8988T (cell line): ENCODE measurements at places on chromosomes 12 and 14.

DNA sequence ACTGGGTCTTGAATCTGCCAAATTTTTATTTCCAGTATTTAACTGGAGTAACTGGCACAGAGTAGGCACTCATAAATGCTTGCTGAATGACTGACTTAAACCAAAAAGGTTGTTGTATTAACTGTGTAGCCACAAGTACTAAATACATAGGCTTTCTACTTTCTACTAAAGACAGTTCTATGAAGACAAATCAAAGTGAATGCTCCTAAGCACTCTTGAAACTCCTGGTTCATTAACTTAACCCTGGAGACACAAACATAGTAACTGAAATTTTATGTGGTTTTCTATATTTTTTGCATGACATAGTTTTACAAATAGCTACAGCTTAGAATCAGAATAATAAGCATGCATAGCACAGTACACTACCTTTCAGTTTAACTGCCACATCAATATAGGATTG lies 70.4 kb downstream of the TXNDC16 start:
- no peak for DNase-seq

- DNase-seq, result no peak
Observed at GRCh38 chr12:49930515-49931288, 19.8 kb upstream of the AQP2 start.

GRCh38 chr14:59398841-59399240 lies 66.3 kb downstream of the GPR135 start:
- DNase-seq, result no peak

GRCh38 chr12:111942557-111942956 lies 70.4 kb downstream of the TMEM116 start:
- no peak for DNase-seq

DNA sequence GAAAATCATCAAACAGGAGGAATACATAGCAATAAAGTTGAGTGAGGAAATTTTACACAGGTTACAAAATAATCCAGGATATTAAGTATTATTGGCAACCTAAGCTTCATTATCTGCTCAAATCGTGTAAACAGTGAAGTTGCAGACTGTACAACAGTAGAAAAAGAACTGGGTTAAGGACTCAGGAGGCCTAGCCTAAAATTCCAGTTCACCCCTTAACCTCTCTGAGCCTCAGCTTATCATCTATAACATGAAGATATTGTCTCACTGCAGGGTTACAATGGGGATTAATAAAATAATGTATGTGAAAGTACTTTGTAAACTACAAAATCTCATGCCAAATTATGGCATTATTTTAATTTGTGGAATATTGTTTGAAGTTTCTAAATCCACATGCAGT lies 26.0 kb downstream of the DDHD1 start:
- no peak for DNase-seq

- no peak for DNase-seq
Observed at GRCh38 chr12:1122786-1123185, 131.8 kb downstream of the ERC1 start.

DNA sequence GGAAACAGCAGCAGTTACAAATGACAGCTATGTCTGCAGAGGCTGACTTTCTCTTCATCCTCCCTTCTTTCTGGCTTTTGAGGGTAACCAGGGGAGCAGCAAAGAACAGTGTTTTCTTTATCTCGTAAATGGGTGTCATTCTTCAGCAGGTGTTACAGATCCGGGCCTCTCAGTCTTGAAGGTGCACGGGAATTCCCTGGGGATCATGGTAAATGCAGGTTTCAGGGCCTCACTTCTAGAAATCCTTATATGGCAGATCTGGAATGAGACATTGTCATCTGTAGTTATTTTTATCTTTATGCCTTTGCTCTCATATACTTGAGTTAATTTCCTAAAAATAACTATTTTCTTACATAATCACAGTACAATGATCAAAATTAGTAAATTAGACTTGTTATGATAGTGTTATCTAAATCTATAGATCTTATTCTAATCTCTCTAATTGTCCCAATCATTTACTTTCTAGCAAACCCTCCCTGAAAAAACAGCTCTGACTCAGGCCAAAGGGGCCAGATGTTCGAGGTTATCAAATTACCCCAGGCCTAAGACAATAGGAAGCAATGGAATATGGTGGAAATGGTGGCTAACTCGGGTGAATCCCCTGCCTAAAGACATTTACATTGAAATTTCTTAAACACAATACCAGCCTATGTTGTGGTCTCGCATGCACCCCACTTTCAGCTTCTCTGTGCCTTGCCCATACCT lies 145.0 kb downstream of the CAND1 start:
- no peak for DNase-seq

DNA sequence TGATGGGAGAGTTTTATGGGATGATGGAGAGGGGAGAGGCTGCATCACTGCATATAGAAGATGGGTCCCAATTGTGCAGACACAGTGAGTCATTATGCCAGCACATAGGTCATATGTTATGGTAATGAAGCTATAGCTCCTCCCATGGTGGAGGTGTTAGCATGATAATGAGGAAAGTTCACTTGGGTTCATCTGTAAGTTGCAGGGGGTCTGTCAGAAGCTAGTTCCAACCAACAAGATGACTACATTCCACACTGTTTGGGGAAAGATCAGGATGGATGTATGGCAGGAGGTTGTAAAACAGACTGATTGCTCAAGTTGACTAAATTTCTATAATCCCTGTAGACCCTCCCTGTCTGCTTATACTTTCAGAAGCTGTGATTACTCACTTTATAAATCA lies 561.3 kb downstream of the C12orf50 start:
- no peak for DNase-seq

GRCh38 chr12:100187857-100188519 lies 12.6 kb upstream of the ACTR6 start:
- DNase-seq, result no peak

- no peak for DNase-seq
Observed at GRCh38 chr14:24690492-24690891, 56.5 kb upstream of the GZMB start.

- DNase-seq, result no peak
Observed at GRCh38 chr12:16606201-16606849, 363 bp upstream of the LMO3 start.

DNA sequence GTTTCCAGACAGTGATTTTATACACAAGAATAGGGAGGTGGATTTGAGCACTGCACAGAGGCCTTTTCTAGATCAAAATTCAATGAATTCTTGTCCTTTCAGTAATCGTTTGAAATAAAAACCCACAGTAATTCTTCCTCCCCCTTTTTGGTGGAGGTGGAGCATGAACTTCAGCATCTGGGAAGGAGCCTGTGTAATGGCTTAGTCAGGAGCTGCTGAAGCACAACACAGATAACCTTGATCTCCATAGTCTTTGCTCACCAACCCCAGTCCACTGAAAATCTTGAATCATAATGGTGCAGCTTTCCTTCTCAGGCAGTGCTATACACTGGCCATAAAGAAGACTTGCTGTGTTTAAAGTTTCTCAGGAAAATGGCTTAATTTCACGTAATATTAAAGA lies 6.4 kb upstream of the TBPL2 start:
- no peak for DNase-seq

DNA sequence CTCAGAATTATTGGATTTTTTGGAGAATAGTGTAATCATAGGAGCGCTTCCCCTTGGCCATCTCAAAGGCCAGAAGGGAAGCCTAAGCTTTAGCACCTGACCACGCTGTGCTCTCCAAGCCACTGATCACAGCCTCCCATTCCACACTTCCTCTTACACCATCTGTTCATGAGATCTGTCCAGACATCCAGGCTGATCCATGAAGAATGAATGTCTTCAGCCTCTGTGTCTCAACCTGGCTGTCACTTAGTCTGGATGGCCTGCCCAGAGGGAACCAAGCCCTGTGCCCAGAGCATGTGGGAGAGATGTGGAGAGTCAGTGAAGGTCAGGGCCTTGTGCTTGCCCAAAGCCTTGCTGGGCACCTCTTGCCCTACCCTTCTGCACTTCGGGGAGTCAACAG lies 40.5 kb downstream of the TSPAN11 start:
- no peak for DNase-seq

DNA sequence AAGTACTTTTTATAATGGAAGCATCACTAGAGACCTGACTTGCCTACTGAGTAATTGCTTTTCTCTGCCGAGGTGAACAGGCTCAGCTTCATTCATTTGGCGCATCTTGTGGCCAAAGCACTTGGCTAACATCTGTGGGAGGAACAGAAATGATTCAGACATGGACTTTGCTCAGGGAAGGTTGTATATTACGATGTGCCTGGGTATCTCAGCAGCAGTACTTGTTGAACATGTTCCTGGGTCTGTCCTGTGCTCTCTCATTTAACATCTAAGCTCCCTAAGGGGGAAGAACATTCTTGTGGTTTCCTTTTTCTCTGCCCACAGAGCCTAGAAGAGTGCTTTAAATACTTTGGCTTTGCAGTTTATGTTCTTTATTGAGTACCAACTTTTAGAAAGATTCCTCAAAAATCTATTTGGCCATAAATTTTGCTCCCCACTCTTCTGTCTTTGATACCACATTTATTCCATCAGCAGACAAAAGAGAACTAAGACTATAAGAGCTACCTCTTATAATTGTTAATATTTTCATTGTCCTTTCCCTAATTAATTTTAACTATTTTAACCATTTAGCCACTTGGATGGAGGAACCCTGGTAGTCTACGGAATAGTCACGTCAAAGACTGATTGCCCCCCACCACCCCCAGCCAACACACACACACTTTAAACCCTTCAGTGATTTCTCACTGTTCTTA lies 101.2 kb upstream of the EGLN3 start:
- no peak for DNase-seq

- no peak for DNase-seq
Observed at GRCh38 chr14:72033365-72033764, 101.1 kb downstream of the RGS6 start.

DNA sequence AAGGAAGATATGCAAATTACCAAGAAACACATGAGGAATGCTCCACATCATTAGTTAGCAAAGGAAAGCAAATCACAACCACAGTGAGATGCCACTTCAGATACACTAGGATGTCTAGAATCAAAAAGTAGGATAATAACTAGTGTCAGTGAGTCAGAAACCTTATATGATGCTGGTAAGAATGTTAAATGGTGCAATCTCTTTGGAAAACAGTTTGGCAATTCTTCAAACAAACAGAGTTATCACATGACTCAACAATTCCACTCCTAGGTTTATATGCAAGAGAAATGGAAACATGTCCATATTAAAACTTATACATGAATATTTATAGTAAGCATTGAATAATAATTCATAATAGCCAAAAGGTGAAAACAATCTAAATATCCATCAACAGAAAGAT lies 220.9 kb downstream of the FOXG1 start:
- DNase-seq, result no peak

DNA sequence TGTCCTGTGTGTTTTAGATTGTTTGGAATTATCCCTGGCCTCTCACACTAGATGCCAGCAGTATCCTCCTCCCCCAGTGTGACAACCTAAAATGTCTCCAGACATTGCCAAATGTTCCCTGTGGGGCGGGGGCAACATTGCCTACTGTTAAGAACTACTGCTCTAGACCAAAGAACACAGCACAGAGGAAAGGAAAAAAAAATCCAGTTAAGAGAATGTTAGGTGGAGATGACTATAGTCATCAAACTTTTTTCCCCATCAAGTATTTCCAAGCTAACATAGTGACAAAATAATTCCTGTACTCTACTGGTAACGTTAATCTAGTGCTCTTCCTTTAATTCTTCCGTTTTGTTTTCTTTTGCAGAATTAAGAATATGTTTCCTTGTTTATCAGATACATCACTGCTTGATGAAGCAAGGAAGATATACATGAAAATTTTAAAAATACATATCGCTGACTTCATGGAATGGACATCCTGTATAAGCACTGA lies 3.5 kb downstream of the CDKN1B start:
- DNase-seq, result no peak

DNA sequence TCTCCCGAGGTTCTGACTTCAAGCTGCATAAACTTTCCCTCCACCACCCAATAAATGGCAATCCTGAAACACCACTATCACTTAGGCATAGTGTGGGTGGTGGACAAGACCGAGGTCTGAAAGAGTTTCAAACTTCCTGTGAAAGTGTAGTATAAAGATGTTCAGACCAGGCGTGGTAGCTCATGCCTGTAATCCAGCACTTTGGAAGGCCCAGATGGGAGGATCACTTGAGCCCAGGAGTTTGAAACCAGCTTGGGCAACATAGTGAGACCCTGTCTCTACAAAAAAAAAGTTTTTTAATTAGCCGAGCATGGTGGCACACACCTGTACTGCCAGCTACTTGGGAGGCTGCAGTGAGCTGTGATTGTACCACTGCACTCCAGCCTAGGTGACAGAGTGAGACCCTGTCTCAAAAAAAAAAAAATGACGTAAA lies 61.9 kb downstream of the CCDC92 start:
- DNase-seq, result no peak

DNA sequence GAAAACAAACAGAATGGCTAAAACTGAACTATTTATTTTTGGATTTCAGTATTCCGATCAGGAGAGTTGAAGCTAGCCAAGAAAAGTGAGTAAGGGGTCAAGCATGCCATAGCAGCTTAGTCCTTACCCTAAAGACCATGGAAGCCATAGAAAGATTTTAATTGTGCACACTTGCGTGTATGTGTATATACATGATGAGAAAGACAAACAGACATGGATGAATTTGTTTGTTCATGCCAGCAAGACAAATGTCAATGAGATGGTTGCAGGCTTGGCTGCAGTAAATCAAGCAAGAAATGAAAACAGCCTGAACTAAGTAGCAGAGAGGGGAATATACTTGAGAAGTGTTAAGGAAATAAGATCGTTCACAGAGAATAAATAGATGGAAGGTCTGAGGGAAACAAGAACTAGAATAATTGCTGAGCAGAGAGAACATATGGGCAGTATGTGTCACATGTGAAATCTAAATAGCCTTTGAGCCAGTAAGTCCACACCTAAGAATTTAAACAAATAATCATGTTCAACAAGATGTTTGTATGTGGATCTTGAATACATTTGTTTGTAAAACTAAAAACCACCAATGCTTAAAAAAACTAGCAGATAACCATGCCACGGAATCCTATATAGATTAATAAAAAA lies 14.8 kb downstream of the SNW1 start:
- no peak for DNase-seq

- peak; percentile 28 for DNase-seq
Observed at GRCh38 chr12:50222275-50222783, 55.2 kb upstream of the CERS5 start.
